ENCODE measurements at places on chromosomes 3 and 15. TPM values are rescaled to one million over a fixed set of nuclear protein-coding genes. Genes with fewer than 3 reads are reported as not detected.

Gene C3orf20
- not detected for total RNA-seq

Gene DPPA2
- total RNA-seq = not detected

Gene SERINC4
- 0.10 TPM for total RNA-seq

Gene CHRM5
- total RNA-seq = not detected

Gene ZFAND6
- 120 TPM for total RNA-seq

Gene EFCC1
- 0.79 TPM for total RNA-seq

Gene ZIC1
- 5.9 TPM for total RNA-seq

Gene GPR160
- total RNA-seq = 4.6 TPM

Gene TYRO3
- total RNA-seq = 17.4 TPM

Gene MNS1
- total RNA-seq = 4.4 TPM

Gene ERICH6
- total RNA-seq = not detected

Gene TLR9
- not detected for total RNA-seq

All from skin of body (tissue), 3 donors.